ENCODE measurements at places on chromosomes 1 and 21.

GRCh38 chr1:18805925-18806849 is 53.3 kb downstream of the TAS1R2 start:
- no peak for DNase-seq

GRCh38 chr1:10848109-10848684 is 51.8 kb upstream of the CASZ1 start:
- DNase-seq: no peak

GRCh38 chr1:194341587-194341986 is 1155.2 kb upstream of the B3GALT2 start:
- DNase-seq: no peak

- DNase-seq: no peak
Observed at GRCh38 chr1:197312163-197312562, 44.1 kb downstream of the CRB1 start.

DNA sequence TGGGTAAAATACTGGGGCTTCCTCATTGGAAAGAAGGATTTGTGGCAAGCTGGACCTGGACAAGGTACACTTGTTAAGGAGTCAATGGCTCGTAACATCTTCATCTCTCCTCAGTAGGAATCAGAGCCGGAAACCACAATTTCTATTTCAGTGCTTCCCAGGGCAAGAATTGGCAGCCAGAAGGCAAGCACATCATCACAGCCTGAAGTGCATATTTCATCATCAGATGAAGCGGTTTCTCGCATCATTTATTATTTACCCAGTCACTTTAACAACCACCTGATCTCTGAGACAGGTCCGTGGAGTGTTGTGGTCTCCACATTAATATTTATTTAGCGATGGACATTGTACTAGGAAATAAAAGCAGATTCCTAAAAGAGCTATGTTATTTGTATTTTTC is 55.0 kb downstream of the KCNJ15 start:
- DNase-seq: no peak

GRCh38 chr1:169207797-169208520 is 101.5 kb downstream of the ATP1B1 start:
- DNase-seq: no peak

DNA sequence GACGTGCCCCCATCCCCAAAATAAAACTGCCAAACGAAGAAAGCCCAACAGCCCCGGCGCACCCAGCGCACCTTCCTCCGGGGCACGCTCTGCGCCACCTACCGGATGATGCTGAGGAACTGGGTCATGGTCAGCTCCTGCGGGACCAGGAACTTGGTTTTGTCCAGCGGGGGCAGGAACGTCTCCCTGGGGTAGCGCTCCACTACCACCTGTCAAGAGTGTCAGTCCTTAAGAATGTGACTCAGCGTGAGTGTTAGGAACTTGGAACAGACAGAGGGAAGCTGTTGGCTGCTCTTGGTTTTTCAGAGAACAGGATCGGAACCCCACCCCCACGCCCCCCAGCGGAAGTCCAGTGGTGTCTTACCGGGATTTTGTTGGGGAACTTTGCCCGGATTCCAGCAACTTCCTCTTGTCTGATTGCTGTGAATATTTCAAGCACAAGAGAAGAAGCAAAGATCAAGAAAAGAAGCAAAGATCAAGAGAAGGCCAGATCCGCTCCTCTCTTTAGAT is 431 bp downstream of the MAP1LC3C start:
- peak; percentile 21 for DNase-seq

Measured in SK-N-DZ (cell line).